ENCODE measurements at places on chromosomes 11 and 22.

DNA sequence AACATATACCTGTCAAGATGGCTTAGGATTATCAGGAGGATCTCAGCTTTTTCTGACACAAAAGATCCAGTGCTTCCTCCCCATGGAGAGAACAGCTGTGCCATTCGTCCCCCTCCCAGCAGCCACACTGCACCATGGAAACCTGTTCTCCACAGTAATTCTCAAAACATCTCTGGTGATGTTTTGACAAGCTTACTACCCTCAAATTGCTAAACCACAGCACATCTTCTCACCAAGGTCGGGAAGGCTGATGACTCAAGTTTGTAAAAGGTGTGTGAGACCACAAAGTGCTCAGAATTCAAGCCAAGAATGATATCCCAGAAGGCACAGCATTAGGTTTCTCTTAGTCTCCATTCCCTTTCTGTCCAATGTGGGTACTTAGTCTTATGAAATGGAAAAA is 3.9 kb upstream of the RAB38 start:
- no peak for DNase-seq

DNA sequence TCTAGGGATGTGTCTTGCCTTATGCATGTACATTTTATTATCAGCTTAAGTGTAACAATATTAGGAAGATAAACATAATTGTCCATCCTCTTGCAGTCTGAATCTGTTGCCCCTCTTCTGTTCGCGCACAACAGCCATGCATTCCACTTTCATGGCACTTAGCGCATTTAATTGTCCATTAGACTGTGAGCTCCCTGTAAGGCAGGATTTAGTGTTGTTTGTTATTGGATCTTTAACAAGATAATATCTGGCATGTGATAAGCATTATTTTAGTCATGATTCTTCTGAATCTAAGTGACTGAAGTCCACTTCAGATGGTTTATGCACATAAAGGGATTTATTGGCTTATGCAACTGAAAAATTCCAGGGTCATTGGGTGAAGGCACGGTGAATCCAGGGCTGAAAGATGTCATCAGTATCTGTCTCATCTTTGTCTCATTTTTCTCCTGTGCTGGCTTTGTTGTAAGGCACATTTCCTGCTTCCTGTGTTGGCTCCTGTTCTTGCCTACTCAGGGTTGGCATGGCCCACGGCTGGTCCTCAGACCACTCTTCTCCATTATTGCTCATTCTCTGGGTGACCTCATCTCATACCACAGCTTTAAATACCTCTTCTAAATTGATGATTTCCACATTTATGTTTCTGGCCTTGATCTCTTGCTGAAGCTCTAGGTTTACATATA is 37.6 kb downstream of the ATXN10 start:
- DNase-seq: no peak

DNA sequence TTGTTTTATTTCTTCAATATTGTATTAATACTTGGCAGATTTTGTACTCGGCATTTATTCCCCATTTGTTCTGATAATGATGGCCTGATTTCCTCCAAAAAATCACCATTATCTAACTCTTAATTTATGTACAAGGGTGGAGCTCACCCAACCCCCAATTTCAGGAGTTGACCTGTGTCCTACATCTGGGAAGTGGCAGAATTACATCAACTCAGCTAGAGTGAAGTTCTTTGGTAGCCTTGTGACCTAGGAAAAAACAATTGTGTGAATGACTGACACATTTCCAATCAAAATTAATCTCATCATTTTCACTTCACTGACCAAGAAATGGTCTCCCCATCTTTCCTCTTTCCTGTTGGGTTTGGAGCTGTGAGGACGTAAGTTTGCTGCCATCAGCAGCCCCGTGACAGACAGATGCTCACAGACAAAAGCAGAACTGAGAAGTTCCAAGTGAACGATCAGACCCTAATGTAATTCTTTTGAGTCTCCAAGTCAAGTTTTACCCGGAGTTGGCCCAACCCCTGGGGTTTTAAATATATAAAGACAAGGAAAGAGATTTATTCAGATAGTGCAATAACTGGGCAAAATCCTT is 16.6 kb upstream of the MS4A6E start:
- DNase-seq: peak; percentile 41

GRCh38 chr11:117970400-117971024 is 15.7 kb upstream of the IL10RA start:
- no peak for DNase-seq

GRCh38 chr11:130891326-130891725 is 25.0 kb downstream of the SNX19 start:
- DNase-seq: no peak

DNA sequence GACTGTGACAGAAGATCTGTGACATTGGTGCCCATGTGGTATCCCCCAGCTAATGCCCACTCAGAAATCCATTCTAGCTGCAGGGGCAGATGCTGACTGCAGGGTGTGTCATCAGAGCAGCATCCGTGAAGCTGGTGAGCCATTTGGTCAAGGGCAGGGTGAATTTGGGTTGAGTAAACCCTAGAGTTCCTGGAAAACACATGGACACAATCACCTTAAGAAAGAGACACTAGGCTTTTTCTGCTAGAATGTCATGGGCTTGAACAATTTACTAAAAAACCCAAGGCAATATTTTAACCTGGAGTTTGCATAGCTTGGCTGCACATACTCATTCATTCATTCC is 100.0 kb downstream of the ADAMTS15 start:
- no peak for DNase-seq

DNA sequence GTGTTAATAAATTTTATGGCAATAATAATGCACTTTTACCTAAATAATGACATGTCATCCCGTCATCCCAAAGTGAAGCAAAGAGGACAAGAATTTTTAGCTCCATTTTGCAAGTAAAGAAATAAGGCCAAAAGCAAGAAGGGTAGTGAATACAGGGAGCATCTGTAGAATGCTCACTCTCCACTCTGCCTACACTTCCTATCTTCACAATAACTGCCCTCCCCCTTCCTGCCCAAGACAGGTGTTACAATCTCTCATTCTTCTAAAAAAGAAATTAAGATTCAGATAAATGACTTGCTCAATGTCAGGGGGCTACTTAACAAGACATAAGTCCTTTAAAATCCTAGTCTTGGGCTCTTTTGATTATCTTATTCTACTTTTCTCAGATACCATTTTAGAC is 8.9 kb downstream of the RDX start:
- DNase-seq: no peak

GRCh38 chr11:22730319-22730718 is 63.9 kb downstream of the GAS2 start:
- DNase-seq: no peak

DNA sequence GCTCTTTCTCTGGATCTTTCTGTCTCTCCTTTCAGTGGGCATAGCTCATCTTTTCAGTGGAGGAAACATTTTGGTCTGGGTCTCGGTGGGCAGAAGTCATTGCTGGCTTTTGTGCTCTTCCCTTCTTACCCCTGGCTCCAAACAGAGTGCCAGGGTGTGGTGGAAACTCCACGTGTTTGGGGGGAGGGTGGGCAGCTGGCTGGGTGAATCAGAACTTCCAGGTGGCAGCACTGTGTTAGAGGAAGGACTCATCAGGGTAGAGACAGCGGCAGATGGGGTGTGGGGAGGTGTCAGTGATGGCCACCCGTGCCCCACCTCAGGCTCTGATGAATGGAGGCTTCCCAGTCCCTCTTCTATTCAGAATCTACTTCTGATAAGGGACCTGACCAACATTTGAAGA is 114.0 kb downstream of the GRIK4 start:
- no peak for DNase-seq

- no peak for DNase-seq
Observed at GRCh38 chr22:22880645-22881044, 7.0 kb upstream of the IGLL5 start.

DNA sequence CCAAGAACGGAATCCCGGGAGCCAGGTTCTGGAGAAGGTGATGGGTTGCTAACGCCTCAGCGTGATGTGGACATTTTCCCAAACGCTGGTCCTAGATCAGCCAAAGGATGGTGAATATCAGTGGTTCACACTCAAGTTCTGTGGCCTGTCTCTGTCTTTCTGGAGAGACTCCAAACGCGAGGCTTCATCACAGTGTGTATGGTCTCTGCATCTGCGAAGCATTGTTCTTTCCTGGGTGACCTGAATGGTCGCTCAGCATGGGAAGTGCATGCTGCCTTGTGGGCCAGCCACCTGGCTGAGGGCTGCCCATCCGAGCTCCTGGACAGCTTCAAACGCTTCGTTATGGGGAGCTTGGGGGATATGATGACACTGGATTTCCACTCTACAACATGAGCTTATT is 810.0 kb downstream of the TBC1D22A start:
- DNase-seq: peak; percentile 4

DNA sequence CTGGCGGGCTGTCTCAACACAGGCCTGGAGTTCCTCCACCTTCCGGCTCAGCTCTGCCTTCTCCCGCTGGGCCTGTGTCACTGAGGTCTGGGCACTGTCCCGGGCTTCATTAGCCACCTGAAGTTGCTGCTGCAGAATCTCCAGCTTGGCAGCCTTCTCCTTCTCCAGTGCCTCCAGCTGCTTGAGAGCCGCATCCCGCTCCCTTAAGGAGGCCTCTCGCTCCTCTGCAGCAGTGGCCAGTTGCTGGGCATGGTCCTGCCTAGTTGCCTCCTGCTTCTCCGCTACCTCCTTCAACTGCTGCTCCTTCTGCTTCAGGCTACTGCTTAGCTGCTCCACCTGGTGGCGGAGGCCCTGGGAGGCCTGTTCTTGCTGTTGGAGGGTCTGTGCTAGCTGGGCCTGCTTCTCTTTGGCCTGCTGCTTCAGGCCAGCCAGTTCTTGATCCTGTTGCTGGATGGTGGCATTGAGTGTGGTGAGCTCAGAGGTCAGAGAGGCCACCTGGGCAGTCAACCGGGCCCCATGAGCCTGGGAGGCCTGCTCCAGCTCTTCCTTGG is 16.9 kb downstream of the IL18BP start:
- DNase-seq: no peak

DNA sequence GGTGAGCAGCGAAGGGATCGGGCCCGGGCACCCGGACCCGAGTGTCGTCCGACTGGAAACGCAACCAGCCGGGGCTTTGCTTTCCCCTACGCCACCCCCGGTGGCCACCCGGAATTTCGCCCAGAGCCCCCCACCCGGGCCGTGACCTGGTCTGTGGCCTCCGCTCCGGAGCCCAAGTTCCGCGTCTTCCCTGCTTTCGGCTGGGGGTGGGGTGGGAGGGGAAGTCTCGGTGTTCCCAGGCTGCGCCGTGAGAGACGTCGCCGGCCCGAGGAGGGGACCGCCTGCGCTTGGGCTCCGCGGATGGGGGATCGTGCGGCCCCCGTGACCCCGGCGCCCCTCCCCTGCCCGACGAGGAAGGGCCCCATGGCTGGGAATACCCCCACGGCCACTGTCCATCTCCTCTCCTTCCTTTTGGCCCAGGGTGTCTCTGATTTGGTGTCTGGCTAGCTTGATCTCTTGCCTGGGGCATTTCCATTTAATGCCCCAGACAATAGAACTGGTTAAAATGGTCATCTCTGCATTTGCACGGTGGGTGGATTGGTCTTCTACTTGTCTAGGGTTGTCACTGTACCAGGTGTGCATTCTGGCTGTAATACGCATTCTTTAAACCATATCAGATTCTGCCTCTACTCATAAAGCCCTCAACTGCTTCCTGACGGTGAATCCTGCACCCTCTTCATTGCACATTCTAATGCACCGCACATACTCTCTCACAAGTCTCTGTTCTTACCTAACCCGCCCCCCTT is 789 bp downstream of the SIK2 start:
- peak; percentile 73 for DNase-seq

DNA sequence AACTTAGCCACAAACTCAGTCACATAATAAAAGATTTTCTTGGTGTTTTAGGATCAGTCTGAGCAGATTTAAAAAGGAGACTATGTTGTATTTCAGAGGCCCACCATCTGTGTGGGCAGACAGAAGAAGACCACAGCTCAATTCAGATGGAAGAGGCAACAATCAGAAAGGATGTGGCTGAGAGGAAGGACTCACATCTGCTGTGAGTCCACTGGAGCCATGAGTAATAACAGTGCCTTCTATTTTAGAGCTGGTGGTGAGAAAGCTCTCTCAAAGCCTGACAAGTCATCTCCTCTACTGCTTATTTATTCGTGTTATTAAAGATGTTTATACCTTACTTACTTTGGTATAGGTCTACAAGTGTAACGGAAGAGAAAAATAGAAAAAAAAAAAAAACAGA is 357.2 kb downstream of the OPCML start:
- DNase-seq: no peak

DNA sequence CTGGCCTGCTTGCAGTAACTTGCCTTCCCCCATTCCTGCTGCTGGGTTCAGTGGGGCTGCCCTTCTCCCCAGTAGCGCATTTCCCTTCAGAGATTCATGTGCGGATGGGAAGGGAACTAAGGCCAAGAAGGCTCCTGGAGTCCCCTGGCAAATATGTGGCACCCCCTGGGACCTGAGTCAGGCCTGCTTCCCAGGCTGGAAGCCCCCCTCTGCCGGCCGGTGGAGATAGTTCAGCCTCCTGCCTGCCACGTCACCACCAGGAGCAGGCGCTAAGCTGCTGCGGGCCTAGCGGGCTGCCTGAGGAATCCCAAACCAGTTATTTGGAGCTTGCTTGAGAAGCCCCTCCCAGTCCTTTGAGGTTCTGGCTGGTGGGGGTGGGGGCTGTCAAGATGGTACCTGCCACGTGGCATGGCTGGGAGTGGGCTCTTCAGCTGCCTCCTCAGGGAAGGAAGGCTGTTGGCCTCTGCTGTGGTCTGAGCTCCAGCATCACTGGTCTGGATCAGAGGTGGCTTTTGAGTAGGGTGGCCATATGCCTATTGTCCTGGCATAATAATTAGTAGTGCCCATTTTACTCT is 2.0 kb downstream of the SERPINH1 start:
- peak; percentile 76 for DNase-seq

DNA sequence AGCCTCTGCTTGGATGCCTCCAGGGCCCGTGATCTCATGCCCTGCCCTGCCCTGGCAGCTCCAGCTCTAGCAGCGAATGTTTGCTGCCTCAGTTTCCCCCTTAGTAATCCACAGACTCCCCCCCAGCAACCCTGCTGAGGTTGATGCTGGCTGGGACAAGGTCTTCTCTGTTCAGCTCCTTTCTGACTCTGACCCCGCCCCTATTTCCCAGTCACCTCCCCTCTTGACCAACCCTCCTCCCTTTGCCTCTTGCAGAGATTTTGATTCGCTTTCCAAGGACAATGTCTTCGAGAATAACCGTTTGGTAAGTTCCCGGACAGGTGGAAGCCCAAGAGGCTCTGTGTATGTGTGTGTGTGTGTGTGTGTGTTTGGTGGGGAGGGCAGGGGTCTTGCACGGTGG is 5.6 kb downstream of the MICALL1 start:
- no peak for DNase-seq

GRCh38 chr22:41038732-41039131 is 53.7 kb upstream of the EP300 start:
- no peak for DNase-seq

DNA sequence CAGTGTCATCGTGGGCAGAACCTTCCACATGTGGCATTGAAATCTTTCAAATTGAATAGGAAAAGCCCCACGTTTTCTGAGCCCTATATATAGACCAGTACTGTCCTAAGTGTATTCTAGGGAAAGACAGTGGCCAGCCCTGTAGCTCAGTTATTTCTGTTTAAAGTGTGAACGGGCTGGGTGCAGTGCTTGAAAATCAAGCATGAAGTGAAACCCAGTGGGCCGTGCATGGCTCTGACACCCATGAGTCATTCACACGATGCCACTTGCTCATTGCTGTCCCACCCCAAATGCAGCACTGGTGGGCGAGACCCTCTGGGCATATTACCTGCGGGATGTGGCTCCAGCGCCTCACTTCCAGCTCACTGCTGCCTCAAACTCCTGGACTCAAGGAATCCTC is 29.8 kb upstream of the CCDC188 start:
- DNase-seq: no peak

GRCh38 chr11:107547961-107548360 is 17.6 kb downstream of the ALKBH8 start:
- no peak for DNase-seq

GRCh38 chr11:9982127-9982795 is 311.8 kb downstream of the SBF2 start:
- no peak for DNase-seq
